ENCODE measurements at places on chromosomes 2 and 18. TPM values are rescaled to one million over a fixed set of nuclear protein-coding genes. Genes with fewer than 3 reads are reported as not detected.

The TMBIM1 gene
- 166 TPM for total RNA-seq

GRCh38 chr18:74172697-74173433 lies 24.5 kb downstream of the TIMM21 start:
- H3K4me1 ChIP-seq = no peaks in the 10 kb centered on the region
- DNase-seq = no peak
- no peak overlapping the region for H3K4me3 ChIP-seq
- no peaks in the 10 kb centered on the region for H3K36me3 ChIP-seq
- no peak overlapping the region for H3K27ac ChIP-seq

The CCDC102B gene
- total RNA-seq = 6.1 TPM

The ZBTB7C gene
- not detected for total RNA-seq

DNA sequence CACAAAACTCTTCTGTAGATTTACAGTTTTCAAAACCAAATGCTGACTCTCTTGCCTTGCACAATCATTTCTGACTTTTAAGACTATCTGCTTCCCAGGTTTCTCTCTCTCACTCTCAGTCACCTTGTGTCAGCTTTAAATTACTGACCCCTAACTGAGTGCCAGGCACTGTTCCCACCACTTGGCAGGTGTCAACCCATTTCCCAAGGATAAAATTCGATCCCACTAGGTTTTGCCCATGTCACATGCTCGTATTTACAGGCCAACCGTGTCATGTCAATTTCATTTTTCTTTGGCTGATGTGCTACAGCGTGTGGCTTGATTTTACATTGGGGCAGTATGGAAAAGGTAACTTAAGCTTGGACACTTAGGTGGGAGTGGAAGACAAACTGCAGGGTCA lies 26.1 kb upstream of the LMAN1 start:
- H3K4me3 ChIP-seq = no peak overlapping the region
- no peak for DNase-seq
- H3K4me1 ChIP-seq = no peaks in the 10 kb centered on the region
- peaks cover 3% of the 10 kb centered on the region for H3K27me3 ChIP-seq
- H3K27ac ChIP-seq = no peak overlapping the region

DNA sequence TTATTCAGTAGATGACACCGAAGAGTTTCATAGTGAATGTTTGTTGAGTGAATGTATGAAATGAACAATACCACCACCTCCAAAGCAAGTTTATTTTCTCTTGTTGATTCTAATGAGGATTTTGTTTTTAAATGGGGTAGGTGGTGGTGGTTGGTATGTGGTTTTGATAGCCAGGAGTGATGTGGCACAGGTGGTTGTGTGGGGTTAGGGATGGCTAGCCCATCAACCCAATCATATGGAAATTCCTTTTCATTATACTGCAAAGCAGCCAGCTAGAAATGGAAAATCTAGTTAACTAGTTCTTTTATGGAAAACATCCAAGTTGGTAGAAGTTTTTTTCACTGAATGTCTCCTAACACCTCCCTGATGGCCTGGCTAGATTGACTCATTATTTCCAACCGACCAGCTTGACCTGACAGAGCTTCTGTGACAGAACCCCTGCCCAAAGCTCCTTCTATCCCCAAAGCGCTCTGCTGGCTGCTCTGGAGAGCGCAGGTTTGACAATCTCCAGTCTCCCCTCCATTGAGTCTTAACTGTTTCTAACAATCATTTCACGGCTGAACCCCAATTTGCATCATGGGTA lies 376.9 kb downstream of the MTX2 start:
- no peaks in the 10 kb centered on the region for H3K4me1 ChIP-seq
- no peaks in the 10 kb centered on the region for H3K36me3 ChIP-seq

The GAL3ST2 gene
- not detected for total RNA-seq

The MXD1 gene
- 18.4 TPM for total RNA-seq

The MC4R gene
- total RNA-seq = not detected

DNA sequence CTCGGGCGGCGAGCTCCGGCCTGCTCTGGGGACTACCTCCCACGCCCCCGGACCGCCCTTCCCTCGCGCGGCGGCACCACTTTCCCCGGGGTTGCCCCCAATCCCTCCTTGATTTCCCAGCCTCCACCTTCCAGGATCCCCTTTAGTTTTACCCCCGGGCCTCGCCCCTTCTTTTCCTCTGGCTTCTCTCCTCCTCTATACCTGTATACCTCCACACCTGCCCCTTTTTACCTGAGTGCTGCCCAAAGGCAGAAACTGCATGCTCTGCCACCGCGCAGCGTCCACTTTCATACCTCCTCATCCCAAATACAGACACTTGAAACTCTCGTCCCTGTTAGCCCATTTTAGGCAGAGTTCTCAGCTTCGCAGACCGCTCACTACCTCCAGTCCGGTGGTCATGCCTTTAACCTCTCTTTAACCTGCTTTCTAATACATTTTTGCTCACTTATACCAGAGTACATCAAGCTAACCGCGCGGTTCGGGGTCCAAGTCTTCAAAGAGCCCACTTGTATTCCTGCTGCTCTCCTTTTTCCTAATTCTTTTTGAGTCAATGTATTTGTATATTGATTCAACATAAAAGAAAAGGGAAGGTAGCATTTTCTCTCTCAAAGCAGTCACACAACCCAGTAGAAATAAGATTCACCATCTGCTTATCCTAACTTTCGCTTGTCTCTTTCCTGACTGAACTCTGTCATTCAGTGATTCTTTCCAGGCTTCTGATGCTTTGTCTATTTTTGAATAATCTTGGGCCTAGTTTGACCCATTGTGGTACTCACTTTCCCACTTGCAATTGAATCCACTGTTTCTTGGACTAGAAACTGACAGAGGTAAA lies 901 bp downstream of the SPOPL start:
- no peaks in the 10 kb centered on the region for H3K36me3 ChIP-seq
- H3K27me3 ChIP-seq = no peaks in the 10 kb centered on the region
- H3K4me1 ChIP-seq = peaks cover 19% of the 10 kb centered on the region
- no peak for DNase-seq
- H3K4me3 ChIP-seq = peak overlapping the region; percentile 74

GRCh38 chr2:6578416-6578815 lies 287.3 kb downstream of the CMPK2 start:
- H3K36me3 ChIP-seq = no peaks in the 10 kb centered on the region
- no peak overlapping the region for H3K4me3 ChIP-seq
- DNase-seq = no peak
- no peaks in the 10 kb centered on the region for H3K4me1 ChIP-seq
- no peak overlapping the region for H3K27ac ChIP-seq

DNA sequence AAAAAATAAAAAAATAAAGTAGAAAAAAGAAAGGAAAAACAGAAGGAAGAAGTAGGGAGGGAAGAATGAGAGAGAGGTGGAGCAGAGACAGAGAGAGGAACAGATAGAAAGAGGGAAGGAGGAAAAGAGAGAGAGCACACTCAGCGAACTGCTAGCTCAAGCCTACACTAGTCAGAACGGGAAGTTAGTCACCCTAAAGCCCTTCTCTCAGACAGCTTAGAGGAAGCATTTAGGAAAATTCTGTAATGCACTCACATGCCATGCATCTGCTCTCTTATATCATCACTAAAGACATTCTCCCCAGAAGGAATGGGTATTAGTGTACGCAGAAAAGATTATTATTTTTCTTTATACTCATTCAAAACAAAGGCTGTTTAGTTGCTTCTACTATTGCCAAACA lies 68.1 kb upstream of the SULT1C3 start:
- no peak for DNase-seq
- H3K27ac ChIP-seq = no peak overlapping the region
- no peaks in the 10 kb centered on the region for H3K36me3 ChIP-seq
- H3K27me3 ChIP-seq = no peaks in the 10 kb centered on the region

- no peak overlapping the region for H3K27ac ChIP-seq
- peaks cover 52% of the 10 kb centered on the region for H3K27me3 ChIP-seq
- H3K36me3 ChIP-seq = no peaks in the 10 kb centered on the region
- H3K4me3 ChIP-seq = no peak overlapping the region
Measured at GRCh38 chr2:241535871-241536655, 22.5 kb upstream of the BOK start.
